ENCODE measurements at places on chromosomes 6 and 20.
A peak's percentile ranks its signal among the peaks of the same experiment; 100 is the strongest.

DNA sequence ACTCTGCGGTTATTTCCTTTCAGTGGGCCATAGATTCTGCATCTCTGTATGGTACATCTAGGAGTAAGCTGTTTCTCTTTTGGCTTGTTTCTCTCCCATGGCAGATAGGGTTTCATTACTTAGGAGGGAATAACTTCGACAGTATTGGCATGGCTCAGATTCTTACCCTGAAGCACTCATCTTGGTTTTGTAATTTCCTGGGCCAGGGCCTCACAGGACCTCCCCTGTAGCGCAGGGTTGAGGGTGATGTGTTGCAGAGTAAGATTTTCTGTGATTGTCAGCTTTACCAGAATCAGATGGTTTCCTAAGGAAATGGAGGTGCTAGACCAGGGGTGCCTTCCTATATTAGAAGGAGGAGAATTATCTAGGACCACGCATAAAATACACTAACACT lies 78.3 kb downstream of the STXBP5 start:
- DNase-seq: no peak

DNA sequence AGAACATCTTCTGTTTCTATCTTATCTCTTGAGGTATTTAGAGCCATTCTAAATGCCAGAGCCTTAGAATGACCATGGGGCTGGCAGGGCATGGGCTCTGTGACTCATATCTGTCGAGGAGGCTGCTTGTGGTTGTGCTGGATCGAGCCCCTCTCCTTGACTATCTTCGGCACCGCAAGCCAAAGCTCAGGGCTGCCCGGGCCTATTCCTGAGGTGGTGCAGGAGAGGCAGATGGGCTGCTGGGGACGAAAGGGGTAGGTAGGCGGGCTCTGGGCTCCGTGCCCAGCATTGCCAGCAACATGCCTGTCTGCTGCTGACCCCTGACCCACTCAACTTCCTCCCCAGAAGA lies 89.9 kb downstream of the NOL4L start:
- no peak for DNase-seq

- no peak for DNase-seq
Observed at GRCh38 chr6:80434691-80435350, 328.4 kb downstream of the BCKDHB start.

DNA sequence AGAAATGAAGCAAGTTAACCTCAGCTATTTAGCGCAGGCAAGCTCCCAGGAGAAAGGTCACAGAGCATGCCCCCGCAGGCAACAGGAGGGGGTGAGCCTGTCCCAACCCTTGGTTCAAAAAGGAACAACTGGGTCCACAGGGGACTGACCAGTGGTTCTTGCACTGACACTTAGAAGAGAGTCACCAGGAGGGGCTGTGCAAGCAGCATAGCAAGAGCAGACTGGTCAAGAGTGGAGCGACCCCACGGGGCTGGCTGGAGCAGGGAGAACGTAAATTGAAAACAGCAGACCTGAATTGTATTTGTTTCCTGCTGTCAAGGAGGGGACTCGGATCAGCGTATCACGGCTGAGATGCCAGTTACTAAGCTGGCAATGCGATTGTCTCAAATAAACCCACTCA lies 32.8 kb downstream of the GABRR1 start:
- no peak for DNase-seq

DNA sequence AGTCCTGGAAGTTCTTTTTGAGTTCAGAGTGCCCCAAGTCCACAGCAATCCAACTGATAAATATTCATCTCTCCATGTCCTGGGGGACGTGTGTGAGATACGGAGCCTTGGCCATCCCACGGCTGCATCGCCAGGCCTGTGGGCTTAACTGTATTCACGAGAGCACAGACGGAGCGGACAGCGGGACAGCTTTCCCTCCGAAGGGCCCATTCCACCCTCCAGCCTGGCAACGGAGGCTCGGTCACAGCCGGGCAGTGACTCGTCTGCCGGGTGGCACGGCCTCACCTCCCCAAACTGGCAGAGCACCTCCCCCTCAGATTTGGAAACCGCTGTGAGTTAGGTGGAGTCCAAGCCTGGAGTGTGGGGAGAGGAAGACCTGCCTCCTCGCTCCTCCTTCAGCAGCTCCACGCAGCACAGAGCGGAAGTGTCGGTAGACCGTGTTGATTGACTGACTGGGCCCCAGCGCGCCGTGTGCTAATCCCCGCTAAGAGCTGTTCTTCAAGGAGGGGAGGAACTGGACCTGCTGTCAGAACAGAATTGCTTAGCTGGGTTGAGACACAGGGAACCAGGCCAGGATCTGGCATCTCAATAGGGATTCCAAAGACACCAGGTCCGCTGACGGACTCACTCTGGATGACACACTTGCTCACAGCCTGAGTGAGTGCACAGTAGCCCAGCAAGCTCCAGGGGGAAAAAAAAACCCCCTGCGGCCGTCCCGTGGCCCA lies 10.9 kb downstream of the FOXF2 start:
- no peak for DNase-seq

GRCh38 chr6:51303338-51303737 lies 484.7 kb downstream of the TFAP2B start:
- no peak for DNase-seq

GRCh38 chr6:43021270-43022047 lies at the start of gene RRP36:
TSS of gene RRP36 (plus strand) at chr6:43021623. CDS start at chr6:43021655, 32 bp downstream.
- peak; percentile 73 for DNase-seq

DNA sequence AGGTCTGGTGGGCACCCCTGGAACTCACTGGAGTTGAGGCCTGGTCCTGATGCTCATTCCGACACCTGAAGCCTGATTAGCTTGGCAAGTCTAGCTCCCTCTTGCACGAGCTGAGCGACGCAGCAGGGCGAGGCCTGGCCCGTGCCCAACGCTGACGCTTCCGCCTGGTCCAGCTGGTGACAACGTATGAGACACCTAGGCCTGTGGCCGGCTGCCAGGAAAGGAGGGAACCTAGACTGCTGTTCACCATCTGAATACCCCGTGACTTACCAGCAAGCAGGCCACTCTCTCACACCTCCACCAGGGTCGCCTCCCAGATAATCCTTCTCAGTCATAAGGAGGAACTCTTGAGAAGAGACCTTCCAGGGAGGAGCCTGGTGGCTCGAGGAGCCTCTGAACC lies 24.5 kb downstream of the YTHDF1 start:
- no peak for DNase-seq

DNA sequence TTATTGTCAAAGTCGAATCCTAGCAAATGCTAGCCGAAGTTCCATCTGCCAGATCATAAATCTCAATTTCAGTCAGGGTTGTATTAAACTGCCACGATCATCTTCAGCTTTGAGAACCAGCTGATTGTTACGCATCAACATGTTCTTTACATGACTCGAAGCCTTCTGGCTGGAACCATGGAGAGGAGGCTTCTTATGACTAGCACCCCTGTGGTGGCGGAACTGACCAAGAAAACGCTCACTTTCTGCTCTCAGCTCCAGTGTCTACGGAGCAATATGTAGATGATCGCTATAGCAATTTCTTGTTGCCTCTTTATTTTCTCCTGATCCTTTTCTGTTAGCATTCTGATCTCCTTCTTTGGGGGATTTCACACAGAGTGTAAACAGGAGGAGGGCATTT lies 479.4 kb upstream of the SLC35B3 start:
- no peak for DNase-seq

DNA sequence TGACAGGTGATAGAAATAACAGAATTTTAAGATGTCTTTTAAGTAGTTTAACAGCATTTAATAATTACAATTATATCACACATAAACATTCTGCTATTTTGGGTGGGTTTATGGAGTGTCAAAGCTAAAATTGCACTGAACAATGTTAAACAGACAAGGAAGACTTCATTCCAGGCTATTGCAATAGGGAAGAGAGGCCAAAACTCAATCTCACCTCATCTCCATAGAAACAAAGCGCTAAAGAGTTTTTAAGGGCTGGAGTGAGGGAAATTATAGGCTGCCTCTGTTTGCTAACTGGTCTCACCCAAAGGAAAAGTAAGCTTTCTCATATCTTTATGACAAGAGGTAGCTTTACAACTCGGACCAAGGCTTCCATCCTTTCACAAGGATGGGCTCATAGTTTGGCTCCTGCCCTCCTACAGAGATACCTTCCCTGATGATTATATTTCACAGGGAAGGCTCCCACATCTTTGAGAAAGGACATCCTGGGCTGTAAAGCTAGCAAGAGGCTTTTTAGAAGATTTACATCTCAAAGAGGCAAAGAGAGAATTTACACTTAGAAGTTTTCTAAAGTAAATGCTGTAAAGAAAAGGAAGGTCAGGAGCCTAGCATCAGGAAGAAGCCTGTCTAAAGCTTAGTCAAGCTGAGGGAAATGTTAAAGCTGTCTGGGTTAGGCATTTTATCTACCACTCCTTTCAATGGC lies 350.2 kb upstream of the IMPG1 start:
- DNase-seq: no peak

- DNase-seq: no peak
Observed at GRCh38 chr6:31645325-31645724, 7.1 kb downstream of the BAG6 start.

DNA sequence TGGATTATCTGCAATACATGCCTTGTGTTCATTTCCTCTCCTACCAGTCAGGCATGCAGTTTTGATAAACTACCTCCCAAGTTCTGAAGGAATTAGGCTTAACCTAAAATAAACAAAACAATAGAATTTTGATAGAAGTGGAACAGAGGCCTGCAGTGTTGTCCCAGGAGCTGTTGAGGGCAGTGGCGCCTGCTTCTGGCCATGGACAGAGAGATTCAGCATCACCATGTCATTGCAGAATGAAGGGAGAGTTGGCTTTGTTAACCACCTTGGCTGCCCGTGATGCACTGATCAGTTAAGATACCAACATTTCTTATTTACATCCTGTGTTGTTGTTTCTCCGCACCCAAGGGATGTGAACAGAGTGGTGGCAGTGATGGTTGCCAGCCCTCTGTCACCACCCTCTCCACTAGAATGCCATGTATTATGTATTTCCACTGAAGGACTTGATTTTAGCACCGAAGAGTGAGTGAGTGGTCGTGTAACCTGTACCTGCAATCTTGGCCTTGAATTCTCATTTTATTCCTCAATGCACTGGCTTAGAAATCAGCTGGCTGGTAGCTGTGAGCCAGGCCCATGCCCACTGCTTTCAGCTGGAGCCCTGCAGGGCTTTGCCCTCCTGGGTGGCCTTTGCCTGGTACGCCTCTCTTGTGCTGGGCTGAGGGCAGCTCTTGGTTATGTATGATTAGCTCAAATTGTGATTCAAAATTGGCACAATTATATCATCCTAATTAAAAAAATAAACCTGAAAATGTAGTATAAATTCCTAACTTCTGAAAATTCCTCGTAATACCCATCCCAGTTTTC lies 56.5 kb downstream of the SHLD1 start:
- DNase-seq: no peak

DNA sequence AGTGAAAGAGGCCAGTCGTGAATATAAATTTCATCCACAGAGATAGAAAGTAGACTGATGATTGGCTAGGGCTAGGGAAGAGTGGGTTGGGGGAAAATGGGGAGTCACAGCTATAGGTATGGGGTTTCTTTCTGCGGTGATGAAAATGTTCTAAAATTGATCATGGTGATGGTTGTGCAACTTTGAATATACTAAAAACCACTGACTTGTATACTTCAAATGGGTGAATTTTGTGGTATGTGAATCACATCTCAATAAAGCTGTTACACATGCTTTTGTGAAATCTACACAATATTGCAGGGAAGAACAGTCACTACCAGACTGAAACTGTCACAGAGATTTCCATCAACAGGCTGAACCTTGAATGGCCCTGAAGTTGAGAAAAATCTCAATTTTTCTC lies 61.5 kb downstream of the LYRM4 start:
- DNase-seq: no peak

- DNase-seq: no peak
Observed at GRCh38 chr20:58893355-58894120, 41.0 kb downstream of the GNAS start.

- DNase-seq: no peak
Observed at GRCh38 chr6:141550471-141550870, 582.3 kb upstream of the GJE1 start.

DNA sequence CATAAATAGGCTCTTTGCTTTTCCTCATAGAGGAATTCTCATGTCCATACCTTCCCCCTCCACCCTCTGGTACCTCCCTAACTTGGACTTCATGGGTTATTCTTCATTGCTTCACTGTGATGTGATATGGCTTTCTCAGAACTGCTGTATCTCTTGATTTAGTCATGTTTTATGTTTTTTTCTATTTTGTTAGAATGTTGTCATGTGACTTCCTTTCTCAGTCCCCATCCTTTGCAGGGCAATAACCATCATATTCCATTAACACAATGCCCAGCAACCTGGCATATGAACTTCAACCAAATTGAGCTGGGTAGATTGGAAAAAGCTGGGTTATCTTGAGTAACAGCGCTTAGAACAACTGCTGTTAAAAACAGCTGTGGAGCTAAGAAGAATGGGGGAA lies 190.9 kb upstream of the PRSS16 start:
- DNase-seq: no peak

- no peak for DNase-seq
Observed at GRCh38 chr6:39426073-39426456, 103.6 kb upstream of the KCNK16 start.
